ENCODE measurements at places on chromosomes 1 and 21.

GRCh38 chr1:40183055-40183710, 22.0 kb downstream of the RLF start:
- no peak for DNase-seq

GRCh38 chr21:42356046-42356445, 5.3 kb upstream of the TFF2 start:
- no peak for DNase-seq

DNA sequence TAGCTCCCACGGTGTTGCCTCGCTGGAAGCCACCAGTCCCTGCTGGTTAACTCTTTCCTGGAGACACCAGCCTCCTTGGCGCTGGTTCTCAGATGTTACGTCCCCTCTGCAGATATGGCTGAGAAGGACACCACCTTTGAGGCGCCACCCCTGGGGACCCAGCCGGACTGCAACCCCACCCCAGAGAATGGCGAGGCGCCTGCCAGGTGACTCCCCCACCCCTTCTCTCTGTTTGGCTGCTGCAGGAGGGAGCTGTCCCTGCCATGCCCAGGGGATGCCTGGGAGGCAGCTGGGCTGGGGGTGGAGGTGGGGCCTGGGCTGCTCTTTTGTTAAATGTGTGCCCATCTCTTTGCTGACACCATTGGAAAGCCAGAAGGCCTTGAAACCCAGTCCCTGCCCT, 43.6 kb upstream of the TNFRSF1B start:
- no peak for DNase-seq

DNA sequence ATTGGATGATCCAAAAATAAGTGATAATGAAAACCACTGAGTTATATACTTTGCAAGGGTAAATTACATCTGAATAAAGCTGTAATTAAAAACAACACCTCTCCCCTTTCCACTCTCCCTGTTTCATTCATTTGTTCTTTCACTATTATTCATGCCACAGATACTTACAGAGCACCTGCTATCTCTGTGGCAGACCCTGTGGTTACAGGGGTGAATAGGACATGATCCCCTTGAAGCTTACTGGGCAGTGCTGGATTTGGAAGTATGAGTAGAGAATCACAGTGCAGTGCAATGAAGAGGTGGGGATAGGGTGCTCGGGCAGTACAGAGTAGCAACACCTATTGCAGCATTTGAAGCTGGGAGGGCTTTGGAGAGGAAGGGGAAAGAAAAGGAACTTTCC, 21.7 kb downstream of the ARV1 start:
- no peak for DNase-seq

DNA sequence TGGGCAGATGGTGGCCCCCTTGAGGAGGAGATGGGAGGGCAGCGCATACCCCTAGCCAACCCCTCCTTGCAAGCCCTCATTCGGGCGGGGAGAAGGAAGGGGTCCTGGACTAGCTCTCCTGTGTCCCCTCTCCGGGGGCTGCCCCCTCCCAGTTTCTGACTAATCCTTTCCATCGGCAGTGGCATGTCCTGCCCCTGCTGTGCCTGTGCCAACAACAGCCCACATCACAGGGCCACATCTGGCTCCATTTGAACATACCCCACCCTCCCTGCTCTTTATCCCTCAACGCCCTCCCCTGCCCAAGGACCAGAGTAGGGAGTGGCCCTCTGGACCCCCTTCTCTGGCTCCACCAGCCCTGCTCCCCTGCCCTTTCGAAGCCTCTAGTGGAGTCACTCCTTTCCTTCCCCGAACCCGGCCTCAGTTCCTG, 11.0 kb upstream of the LMNA start:
- no peak for DNase-seq

GRCh38 chr1:222275001-222275728, 272.7 kb downstream of the HHIPL2 start:
- no peak for DNase-seq

DNA sequence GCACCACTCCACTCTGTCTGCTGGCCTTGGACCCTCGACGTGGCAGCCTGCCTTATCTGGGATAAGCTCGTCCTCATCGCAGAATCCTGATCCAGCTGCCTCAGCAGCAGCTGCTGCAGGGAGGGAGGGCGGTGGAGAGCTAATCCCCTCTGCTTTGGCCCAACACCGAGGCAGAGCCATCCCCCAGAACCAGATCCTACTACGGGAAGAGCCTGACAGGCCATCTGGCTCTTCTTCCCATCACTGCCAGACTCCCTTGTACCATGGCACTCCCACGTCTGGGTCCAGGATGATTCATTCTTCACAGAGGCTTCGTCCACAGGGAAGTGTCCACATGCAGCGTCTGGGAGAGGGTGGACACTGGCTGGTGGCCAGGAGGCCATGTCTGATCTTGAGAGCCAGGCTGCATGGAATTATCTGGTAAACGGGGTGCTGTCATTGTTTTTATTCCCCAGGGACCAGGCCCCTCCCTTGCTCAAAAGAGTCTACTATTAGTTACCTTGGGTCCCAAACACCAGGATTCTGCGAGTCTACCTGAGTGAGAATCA, 14.6 kb upstream of the PKP1 start:
- DNase-seq: no peak

GRCh38 chr1:204746838-204747442, 61.4 kb upstream of the LRRN2 start:
- peak; percentile 20 for DNase-seq

DNA sequence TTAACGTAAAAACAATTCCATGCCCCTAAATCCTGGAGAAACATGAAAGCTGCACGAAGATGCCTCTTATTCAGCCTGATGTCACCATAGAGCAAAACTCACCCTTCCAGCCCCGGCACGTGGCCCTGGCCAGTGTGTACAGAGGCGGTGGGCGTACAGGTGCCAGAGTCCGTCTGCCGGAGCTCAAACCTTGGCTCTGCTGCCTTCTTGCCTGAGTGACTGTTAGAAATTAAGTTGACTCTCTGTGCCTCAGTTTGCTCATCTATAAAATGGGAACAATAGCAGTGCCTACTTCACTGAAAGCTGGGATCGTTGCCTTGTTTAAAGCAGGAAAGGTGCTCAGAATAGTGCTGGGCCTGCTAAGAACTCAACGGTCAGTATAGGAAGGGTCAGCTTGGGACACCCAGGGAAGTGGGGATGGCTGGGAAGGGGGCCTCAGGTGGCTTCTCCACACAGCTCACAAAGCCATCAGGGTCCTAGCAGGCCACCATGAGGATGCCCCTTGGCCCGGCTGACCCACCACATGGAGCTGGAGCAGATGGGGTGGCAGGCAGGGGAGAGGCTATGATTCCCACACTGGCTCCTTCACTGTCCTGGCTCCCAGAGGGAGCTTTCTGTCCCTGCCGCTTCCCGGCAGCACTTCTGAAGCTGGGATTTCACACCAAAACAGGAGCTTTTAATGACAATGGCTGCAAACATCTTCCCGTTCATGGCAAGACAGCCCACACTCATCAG, 237.2 kb downstream of the NPHP4 start:
- DNase-seq: no peak

GRCh38 chr21:42702720-42703119, 49.3 kb downstream of the PDE9A start:
- DNase-seq: no peak

DNA sequence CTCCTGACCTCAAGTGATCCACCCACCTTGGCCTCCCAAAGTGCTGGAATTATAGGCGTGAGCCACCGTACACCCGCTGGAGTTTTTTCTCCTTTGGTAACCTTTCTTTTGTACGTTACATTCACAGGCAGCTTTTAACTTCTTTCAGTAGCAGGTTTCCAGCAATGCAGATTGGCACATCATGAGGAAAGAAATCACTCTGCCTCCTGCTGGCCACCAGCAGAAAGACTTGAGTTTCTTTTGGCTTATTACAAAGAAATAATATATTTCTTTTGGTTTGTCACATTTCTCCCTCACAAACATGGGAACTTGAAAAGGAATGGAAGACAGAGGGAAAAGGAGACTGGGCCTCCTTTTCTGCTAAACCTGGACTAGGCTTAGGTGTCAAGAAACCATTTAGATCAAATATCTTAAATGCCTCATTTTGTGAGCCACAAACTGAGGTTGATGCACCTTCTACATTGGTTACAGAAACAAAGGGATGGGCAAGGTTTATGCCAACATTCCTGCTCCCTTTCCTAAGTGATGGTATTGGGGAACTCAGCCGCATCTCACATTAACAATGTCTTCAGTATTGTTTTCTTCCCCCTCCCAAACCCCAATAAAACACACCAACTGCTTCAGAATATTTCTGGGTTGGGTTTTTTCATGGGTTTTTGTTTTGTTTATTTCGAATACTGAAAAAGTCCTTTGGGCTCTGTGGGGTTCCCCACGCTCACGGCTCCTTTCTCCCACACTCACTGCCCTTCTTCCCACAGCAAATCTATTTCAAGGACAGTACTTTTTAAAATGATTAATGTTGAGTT, 7.7 kb downstream of the ENSA start:
- DNase-seq: no peak

- no peak for DNase-seq
Measured at GRCh38 chr1:213371847-213372619, 321.0 kb downstream of the RPS6KC1 start.

DNA sequence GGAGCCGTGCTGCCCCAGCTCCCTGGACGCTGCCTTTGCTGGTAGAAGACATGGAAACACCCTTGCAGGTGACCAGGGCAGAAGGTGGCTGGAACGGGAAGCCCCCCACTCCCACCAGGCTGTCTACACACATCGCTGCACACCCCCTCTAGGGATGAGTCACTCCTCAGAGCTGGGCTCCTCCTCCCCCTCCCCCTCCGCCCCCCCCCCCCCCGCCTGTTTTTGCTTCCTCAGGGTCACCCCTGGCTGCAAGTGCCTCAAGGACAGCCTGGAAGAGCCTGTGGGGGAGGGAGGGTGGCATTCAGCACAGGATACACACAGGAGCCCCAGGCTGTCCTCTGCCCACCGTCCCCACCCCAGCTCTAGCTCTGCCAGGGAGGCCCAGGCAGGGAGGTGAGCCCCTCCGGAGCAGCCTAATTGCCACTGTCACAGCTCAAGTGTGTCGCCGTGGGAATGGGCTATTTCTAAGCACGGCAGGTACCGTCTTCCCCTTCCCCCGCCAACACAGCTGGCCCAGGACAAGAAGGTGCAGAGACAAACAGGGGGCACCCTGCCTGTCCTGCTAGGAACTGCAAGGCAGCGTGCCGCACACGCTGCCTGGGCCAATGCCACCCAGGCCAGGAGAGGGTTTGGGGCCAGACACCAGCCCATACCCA, 2.5 kb downstream of the FNDC10 start:
- DNase-seq: no peak

DNA sequence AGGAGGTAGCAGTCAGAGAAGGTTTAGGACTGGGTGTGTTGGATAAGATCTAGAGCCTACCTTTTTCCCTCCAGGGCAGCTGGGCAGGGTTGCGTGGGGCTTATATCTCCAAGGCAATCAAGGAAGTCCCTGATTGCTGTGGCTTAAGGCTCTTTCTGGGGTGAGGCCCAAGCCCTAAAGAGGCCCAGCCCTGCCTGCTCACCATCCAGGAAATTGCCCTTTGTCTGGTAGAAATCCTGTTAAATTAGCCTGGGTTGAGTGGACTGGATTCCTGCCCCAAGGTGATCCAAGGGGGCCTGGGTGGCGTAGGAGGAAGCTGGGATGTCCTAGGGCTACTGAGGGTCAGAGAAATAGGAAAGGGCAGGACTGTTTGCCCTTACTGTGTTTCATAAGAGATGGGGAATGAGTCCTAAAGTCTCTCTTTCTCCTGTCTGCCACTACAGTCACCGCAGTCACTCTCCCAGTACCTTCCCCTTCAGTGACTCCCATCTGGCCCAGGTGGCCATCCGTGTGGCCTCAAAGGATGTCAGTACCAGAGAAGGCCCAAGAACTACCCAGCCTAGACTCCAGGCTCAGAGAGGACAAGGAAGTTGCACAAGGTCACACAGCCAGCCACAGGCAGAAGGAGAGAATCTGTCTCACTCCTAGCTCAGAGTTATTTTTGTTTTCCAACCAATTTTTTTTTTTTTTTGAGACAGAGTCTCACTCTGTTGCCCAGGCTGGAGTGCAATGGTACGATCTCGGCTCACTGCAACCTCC, 25.8 kb downstream of the MFSD2A start:
- DNase-seq: no peak

- no peak for DNase-seq
Measured at GRCh38 chr1:9510130-9510529, 29.1 kb upstream of the SLC25A33 start.

DNA sequence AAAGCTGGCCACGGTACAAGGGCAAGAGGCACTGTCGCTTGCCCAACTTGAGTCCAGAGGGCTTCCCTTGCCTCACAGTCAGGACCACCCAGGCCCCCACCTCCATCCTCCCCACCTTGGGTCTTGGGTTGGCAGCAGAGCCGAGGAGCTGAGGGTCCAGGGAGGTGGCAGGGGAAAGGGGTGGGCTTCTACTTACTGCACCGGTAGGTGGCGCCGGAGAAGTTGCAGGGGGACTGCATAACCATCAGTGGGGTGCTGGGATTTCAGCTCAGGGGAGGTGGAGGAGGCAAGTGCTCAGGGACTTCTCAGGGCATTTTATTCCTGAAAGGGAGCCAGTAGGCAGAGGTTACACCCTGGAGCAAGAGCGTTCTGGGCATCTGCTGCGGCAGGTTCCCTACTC, 44.0 kb downstream of the TRIM62 start:
- no peak for DNase-seq

- DNase-seq: no peak
Measured at GRCh38 chr1:160437432-160438316, 37.3 kb downstream of the VANGL2 start.

- DNase-seq: no peak
Measured at GRCh38 chr1:169102567-169102966, 3.9 kb upstream of the ATP1B1 start.

DNA sequence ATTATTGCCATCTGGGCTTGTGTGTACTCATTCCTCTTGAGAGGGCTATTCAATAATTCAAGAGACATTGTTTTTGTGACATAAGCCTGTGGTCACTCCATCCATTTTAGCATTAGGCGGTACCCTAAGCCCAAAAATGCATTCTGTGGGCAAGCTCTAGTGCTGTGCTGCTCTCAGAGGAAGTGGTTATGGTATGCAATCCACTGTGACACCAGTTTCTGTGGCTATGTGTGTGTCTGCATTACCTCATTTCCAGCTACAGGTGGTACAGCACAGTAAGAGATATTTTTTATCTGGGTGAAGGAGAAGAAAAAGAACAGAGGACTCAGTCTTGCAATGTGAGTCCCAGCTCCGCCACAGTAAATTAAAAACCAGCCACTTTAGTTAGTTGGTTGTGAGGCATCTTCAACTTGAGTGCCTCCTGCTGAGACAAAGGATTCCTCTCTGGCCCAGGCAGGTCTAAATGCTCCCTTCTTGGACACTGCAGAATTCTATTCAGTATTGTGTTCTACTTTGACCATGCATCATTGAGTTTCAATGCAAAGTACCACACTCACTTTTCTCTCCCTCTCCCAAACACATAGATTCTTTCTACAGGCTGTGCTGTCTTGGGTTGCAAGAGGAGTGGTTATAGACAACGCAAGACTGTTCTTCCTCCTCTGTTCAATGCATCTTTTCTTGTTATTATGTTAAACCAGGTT, 777.8 kb upstream of the BRINP3 start:
- no peak for DNase-seq

DNA sequence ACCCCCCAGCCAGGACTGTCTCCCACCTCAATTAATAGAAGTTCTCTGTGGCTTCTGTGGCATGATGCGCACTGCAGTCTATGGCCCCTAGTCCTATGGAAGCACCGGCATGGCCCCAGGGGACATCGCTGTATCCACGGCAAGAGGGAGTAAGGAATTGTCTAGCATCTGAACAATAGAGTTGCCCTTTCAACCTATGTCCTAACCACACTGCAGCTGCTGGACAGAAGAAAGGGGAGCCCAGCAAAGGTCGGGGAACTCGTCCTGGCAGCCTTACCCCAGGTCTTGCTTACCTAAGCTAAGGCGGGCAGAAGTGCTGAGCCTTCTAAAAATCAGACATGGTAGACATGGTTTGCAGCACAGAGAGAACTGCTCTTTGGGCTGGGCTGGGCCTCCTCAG, 103.3 kb upstream of the EDN2 start:
- DNase-seq: no peak
